ENCODE measurements at places on chromosomes 2 and 18. TPM values are rescaled to one million over a fixed set of nuclear protein-coding genes. Genes with fewer than 3 reads are reported as not detected.

HEATR5B gene
- total RNA-seq = 24.2 TPM

CHST9 gene
- total RNA-seq = not detected

STAT4 gene
- 5.6 TPM for total RNA-seq

ALPP gene
- total RNA-seq = not detected

L3MBTL4 gene
- total RNA-seq = 0.49 TPM

TRIM54 gene
- total RNA-seq = not detected

MPPE1 gene
- total RNA-seq = 31.3 TPM

ASXL3 gene
- 1.6 TPM for total RNA-seq

Measured in hair follicle dermal papilla cell (primary cell).